ENCODE measurements at places on chromosomes 7 and 10.

GRCh38 chr7:77661816-77662215, 34.4 kb upstream of the RSBN1L start:
- no peak for DNase-seq

DNA sequence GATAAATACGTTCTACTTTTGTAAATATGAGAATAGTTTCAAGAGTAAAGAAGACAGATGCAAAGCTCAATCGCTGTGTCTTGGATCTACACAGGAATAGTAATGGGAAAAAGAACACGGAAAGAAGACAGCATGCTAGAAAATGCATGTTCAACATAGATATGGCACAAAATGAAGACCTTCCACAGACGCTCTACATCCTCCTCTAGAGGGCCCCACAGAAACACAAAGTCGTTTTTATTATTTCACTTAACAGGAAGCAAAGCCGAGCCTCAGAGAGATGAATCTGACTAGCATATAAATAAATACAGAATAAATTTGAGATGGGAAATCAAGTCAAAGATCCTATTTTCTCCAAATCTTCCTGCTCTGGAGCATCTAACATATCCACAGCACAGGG, 292.6 kb downstream of the PARD3 start:
- no peak for DNase-seq

DNA sequence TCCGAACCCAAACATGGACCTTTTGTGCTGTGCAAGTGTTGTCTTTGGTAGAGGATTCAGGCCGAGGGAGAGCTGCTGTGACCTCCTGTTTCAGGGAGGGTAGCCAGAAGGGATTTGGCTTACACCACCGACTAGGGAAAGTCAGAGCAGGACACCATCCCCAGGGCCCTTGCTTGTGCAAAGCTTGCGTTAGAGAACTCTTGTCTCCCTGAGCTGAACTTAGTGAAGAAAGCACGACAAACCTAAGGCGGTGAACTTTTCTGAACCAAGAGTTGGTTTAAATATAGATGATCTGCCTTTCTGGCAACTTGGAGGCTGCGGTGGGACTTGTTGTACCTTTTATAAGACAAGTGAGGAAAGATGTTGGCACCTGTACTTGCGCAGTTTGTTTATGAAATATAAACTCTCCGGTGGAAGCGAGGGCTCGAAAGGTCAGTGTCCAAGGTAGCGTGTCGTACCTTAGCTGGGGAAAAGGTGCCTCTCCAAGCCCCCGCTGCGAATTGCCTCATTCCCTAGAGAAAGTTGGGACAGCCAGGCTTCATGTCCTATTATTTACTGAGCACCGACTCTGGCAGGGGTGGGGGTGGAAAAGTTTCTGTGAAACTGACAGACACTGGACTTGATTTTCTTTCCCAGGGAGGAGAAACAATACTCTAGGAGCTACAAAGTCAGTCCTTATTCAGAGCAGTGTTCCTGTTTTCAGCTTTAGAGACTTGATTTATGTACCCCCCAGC, 31.6 kb downstream of the WBP1L start:
- DNase-seq, result no peak

DNA sequence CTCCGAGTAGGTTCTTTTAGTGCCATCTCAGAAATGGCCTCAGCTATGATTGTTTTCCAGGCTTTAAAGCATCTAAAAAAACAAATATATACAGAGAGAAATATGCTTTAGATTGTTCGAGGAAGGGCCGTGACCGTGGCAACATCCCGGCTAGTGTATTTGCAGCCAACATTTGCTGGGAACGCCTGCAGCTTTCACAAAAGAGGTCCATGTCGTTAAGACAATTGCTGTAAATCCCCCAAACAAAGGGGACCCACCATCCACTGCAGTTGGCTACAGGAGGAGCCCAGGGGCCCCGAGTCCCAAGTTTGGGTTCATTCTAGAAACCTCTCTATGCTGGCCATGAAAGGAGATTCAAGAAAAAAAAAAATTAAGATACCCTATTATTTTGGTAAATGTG, 152.8 kb upstream of the TCF7L2 start:
- DNase-seq, result no peak

DNA sequence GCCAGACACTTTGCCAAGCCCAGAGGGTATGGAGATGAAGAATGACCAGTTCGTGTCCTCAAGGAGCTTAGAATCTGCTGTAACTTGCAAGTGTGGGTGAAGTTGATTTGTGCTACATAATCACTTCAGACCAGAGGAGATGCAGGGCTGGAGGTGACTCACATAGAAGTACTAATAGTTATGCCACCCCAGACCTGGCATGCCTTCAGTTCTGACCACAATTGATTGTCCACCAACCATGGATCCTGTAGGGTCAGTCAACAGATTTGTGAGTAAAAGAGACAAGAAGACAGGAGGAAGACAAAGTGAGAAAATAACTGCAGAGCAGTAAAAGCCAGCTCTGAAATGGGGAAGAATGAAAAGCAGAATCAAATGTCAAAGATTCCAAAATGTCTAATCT, 51.2 kb upstream of the BMPER start:
- DNase-seq, result peak; percentile 54
